ENCODE measurements at places on chromosomes 7 and 10. TPM values are rescaled to one million over a fixed set of nuclear protein-coding genes. Genes with fewer than 3 reads are reported as not detected.

- peaks cover 53% of the 10 kb centered on the region for H3K27me3 ChIP-seq
- no peaks in the 10 kb centered on the region for H3K4me1 ChIP-seq
- no peak overlapping the region for H3K4me3 ChIP-seq
- H3K36me3 ChIP-seq: no peaks in the 10 kb centered on the region
- DNase-seq: no peak
These were observed 47.9 kb downstream of the SP8 start for GRCh38 chr7:20738518-20739481.

IFIT1B gene
- not detected for total RNA-seq

- H3K27me3 ChIP-seq: no peaks in the 10 kb centered on the region
- H3K27ac ChIP-seq: no peak overlapping the region
- H3K4me1 ChIP-seq: peaks cover 21% of the 10 kb centered on the region
These were observed 227.9 kb upstream of the SHH start for GRCh38 chr7:156039971-156040677.

GRCh38 chr10:43138757-43139241 is 554 bp downstream of the CSGALNACT2 start:
- H3K27me3 ChIP-seq: no peaks in the 10 kb centered on the region
- H3K4me1 ChIP-seq: peaks cover 34% of the 10 kb centered on the region
- peak; percentile 39 for DNase-seq
- no peaks in the 10 kb centered on the region for H3K36me3 ChIP-seq
- peak overlapping the region; percentile 87 for H3K4me3 ChIP-seq

TMEM196 gene
- total RNA-seq: not detected

- H3K36me3 ChIP-seq: no peaks in the 10 kb centered on the region
- H3K27me3 ChIP-seq: no peaks in the 10 kb centered on the region
- no peak overlapping the region for H3K4me3 ChIP-seq
- no peak for DNase-seq
- no peak overlapping the region for H3K27ac ChIP-seq
- H3K4me1 ChIP-seq: peaks cover 9% of the 10 kb centered on the region
These were observed 109.9 kb downstream of the SLC25A13 start for GRCh38 chr7:96211954-96212353.

GRCh38 chr7:128167042-128167701 is 73.9 kb upstream of the LEP start:
- H3K4me1 ChIP-seq: peaks cover 25% of the 10 kb centered on the region
- no peaks in the 10 kb centered on the region for H3K36me3 ChIP-seq
- peak overlapping the region; percentile 62 for H3K4me3 ChIP-seq
- peak; percentile 16 for DNase-seq

PRLHR gene
- not detected for total RNA-seq

DNA sequence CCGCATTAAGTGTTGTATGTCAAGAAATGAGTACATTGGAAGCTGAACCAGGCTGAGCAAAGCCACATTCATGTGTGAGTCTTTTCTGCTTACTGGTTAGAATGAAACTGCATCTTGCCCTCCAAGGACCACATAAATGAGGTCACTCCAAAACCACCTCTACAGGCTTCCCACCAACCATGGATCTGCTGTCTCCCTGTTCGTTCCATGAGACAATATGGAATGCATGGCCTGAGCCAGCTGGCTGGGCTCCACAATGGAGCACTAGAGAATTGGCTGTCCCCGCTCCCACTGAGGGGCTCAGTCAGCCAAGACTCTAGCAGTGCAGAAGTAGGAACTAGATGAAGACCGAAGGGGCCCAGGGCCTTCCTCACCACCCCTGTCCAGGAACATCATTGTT is 120.8 kb downstream of the TNS3 start:
- H3K4me1 ChIP-seq: peaks cover 13% of the 10 kb centered on the region
- H3K36me3 ChIP-seq: no peaks in the 10 kb centered on the region
- no peaks in the 10 kb centered on the region for H3K27me3 ChIP-seq
- H3K27ac ChIP-seq: no peak overlapping the region
- H3K4me3 ChIP-seq: no peak overlapping the region

GRCh38 chr7:128939861-128940410 is 2.2 kb downstream of the IRF5 start:
- no peak overlapping the region for H3K4me3 ChIP-seq
- no peak overlapping the region for H3K27ac ChIP-seq
- DNase-seq: no peak
- no peaks in the 10 kb centered on the region for H3K27me3 ChIP-seq
- no peaks in the 10 kb centered on the region for H3K36me3 ChIP-seq
- no peaks in the 10 kb centered on the region for H3K4me1 ChIP-seq

DNA sequence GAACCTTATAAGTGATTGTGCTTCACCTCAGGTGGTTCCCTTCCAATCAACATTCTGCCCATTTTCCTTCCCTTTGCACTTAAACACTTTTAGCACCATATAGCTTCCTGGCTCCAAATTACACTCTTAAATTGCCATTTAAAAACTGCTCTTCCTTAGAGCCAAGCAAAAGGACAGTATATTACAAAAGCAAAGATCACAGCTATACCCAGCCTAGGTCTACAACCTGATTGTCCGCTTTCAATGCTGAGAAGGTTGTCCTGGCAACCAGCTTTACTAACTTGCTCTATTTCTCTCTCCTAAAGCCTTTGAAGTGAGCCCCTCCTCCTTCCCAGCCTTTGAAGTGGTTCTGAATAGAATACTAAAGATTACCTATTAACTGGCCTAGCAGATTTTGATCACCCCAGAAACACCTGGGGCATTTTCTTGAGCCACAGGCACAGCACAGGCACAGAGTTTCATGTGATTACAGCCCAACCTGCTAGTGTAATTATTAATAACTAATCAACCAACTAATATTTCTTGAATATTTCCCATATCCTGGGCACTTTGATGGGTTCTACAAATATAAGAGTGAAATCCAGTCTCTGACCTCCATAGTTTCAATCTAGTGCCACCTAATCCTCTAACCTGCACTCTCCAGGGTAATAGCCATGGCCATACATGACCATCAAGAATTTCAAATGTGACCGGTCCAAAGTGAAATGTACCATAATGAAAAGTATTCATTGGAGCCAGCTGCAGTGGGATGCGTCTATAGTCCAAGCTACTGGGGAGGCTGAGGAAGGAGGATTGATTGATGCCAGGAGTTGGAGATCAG is 63.6 kb upstream of the TRIM24 start:
- no peaks in the 10 kb centered on the region for H3K4me1 ChIP-seq
- H3K4me3 ChIP-seq: no peak overlapping the region
- no peak overlapping the region for H3K27ac ChIP-seq
- no peak for DNase-seq
- no peaks in the 10 kb centered on the region for H3K36me3 ChIP-seq

AGAP9 gene
- 5.6 TPM for total RNA-seq

GRCh38 chr10:59830601-59831259 is 75.6 kb downstream of the CCDC6 start:
- no peak overlapping the region for H3K4me3 ChIP-seq
- H3K4me1 ChIP-seq: no peaks in the 10 kb centered on the region
- DNase-seq: peak; percentile 88
- peaks cover 32% of the 10 kb centered on the region for H3K36me3 ChIP-seq
- H3K27ac ChIP-seq: no peak overlapping the region

DNA sequence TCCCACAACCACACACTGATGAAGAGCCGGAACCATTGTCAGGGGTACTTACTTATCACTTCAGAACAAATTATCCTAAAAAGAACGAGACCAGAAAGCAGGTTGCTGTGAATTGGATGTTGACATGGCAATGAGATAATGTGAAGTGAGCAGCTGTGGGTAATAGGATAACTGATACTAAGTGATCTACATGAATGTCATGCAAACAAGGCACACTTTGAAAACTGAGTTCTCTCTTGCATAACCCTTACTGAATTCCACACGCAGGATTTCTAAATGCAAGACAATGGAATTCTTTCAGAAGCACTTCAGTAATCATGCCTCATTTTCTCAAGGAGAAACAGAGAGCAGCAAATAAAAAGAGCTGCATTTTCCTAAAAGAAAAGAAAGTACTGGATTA is 242.5 kb upstream of the TMEM229A start:
- DNase-seq: no peak
- no peak overlapping the region for H3K27ac ChIP-seq
- no peak overlapping the region for H3K4me3 ChIP-seq
- no peaks in the 10 kb centered on the region for H3K36me3 ChIP-seq
- H3K4me1 ChIP-seq: no peaks in the 10 kb centered on the region

TPK1 gene
- total RNA-seq: 1.3 TPM

- no peak overlapping the region for H3K4me3 ChIP-seq
- peak overlapping the region; percentile 82 for H3K27ac ChIP-seq
- DNase-seq: peak; percentile 65
- H3K27me3 ChIP-seq: no peaks in the 10 kb centered on the region
- H3K4me1 ChIP-seq: peaks cover 43% of the 10 kb centered on the region
These were observed 1227.8 kb upstream of the SORCS1 start for GRCh38 chr10:108392286-108392685.

DNA sequence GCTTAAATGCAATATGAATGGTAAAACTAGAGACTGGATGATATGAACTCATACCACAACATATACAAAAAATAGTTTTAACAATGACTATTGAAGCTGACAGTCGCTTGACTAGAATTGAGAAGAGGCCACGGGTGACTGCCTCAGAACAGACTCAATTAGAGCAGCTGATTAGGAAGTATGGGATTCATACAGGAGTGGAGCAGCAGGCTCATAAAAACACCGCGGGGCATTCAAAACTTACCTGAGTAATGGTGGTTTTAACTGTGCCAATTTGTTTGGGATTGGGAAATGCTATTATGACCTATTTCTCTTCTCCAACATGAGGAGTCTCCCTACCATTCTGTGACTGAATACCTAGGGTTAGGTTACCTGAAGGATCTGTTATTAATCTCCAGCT is 2.1 kb downstream of the CADPS2 start:
- peaks cover 14% of the 10 kb centered on the region for H3K27me3 ChIP-seq
- peak; percentile 60 for DNase-seq
- peak overlapping the region; percentile 79 for H3K4me3 ChIP-seq
- peak overlapping the region; percentile 64 for H3K27ac ChIP-seq
- H3K4me1 ChIP-seq: peaks cover 19% of the 10 kb centered on the region

GRCh38 chr7:2247141-2247995 is 5.3 kb downstream of the NUDT1 start:
- no peaks in the 10 kb centered on the region for H3K27me3 ChIP-seq
- H3K4me1 ChIP-seq: peaks cover 30% of the 10 kb centered on the region
- H3K4me3 ChIP-seq: no peak overlapping the region
- H3K36me3 ChIP-seq: no peaks in the 10 kb centered on the region

DNA sequence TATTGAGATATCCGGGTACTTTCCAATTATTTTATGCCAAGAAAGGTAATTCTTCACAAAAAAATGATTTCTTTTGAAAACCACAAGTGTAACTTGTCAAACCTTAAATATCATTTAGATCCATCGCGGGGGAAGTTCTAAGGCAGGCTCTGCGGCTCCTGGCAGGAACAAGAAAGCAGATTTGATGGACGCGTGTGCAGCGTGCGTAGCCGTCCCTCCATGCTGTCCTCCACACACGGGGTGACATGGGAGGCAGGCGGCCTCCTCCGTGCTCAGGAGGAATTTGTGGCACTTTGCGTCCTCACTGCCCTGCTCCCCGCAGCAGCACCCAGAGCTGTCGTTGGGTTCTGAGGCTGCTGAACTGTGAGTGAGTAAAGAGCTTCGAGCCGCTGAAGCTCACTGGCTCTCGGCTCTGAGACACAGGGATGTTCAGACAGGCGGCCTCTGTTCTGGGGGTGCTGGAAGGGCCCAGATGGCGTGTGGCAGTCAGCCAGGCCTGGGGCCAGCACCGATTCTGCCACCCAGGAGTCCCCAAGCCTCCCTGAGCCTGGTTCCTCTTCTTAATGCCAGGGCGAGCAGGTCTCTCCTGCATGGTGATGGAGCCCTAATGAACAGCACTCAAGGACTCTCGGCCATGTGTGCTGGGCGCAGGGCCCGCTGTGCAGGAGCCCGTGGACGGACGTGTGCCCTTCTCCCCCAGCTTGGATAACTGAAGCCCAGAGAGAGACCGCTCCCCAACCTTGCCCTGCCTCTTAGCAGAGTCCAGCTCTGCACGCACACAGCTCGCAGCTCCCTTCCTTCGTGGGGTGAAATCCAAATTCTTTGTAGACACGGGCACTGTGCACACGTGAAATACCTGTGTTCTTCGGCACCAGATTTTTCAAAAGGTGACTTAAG is 185.4 kb upstream of the SHH start:
- no peak overlapping the region for H3K27ac ChIP-seq
- no peaks in the 10 kb centered on the region for H3K36me3 ChIP-seq
- no peak overlapping the region for H3K4me3 ChIP-seq
- no peaks in the 10 kb centered on the region for H3K4me1 ChIP-seq

KCND2 gene
- total RNA-seq: 0.17 TPM

GRCh38 chr7:127847641-127848040 is 183.6 kb downstream of the LRRC4 start:
- no peak for DNase-seq
- no peak overlapping the region for H3K4me3 ChIP-seq
- H3K27ac ChIP-seq: no peak overlapping the region
- H3K4me1 ChIP-seq: no peaks in the 10 kb centered on the region
- peaks cover 30% of the 10 kb centered on the region for H3K36me3 ChIP-seq

DNA sequence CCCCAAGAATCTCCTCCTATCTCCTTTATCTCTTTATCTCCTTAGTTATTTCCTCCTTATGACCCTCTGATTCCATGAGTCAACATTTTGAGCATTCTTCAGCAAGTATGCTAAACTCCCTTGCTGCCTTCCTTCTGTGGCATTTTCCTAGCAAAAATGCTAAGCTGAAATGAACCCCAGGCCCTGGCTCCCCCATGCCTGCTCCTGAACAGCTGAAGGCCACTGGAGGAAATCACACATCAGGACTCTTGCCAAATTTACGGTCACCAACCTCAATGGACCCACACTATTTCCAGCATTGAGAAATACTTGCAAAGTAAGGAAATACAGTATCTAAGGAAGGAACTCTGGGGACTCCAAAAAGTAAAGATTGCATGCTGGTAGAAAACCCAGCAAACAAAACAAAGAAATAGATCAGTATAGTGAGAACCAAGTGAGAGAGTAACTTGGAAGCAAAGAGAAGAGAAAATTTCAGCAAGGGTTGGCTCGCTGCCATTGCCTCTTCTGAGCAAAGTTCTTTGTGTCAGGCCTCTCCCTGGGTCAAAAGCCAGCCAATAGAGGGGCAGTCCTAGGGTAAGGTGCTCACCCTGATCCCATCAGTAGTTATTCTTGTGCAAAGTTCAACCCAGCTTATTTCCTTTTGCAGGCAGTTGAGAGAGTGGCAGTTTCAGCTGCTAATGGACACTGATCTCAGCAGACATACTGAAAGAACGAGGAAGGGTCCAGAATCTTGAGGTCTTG is 5.1 kb upstream of the PLEKHS1 start:
- peak; percentile 8 for DNase-seq
- no peaks in the 10 kb centered on the region for H3K4me1 ChIP-seq
- no peak overlapping the region for H3K27ac ChIP-seq
- no peaks in the 10 kb centered on the region for H3K36me3 ChIP-seq
- no peaks in the 10 kb centered on the region for H3K27me3 ChIP-seq

GRCh38 chr7:85078181-85078580 is 108.7 kb downstream of the SEMA3D start:
- H3K4me1 ChIP-seq: no peaks in the 10 kb centered on the region
- H3K36me3 ChIP-seq: no peaks in the 10 kb centered on the region
- H3K27me3 ChIP-seq: no peaks in the 10 kb centered on the region
- H3K27ac ChIP-seq: no peak overlapping the region

- H3K4me1 ChIP-seq: peaks cover 19% of the 10 kb centered on the region
- peak; percentile 26 for DNase-seq
- H3K27me3 ChIP-seq: no peaks in the 10 kb centered on the region
- peak overlapping the region; percentile 99 for H3K4me3 ChIP-seq
- no peaks in the 10 kb centered on the region for H3K36me3 ChIP-seq
These were observed 620 bp downstream of the BET1 start for GRCh38 chr7:94003446-94004023.

ARMC3 gene
- total RNA-seq: 0.40 TPM

- H3K27me3 ChIP-seq: no peaks in the 10 kb centered on the region
- no peak for DNase-seq
- H3K36me3 ChIP-seq: no peaks in the 10 kb centered on the region
- no peak overlapping the region for H3K4me3 ChIP-seq
These were observed 642.6 kb upstream of the AUTS2 start for GRCh38 chr7:68955656-68956055.
